ENCODE measurements at places on chromosomes 2 and 18.

GRCh38 chr2:53633441-53633840, 134.2 kb upstream of the CHAC2 start:
- DNase-seq = peak; percentile 4

- DNase-seq = no peak
These were observed 10.0 kb upstream of the LAPTM4A start for GRCh38 chr2:20061476-20061875.

GRCh38 chr2:100394111-100394641, 23.3 kb downstream of the CHST10 start:
- no peak for DNase-seq

GRCh38 chr18:23922939-23923338, 91.6 kb upstream of the TTC39C start:
- DNase-seq = no peak

DNA sequence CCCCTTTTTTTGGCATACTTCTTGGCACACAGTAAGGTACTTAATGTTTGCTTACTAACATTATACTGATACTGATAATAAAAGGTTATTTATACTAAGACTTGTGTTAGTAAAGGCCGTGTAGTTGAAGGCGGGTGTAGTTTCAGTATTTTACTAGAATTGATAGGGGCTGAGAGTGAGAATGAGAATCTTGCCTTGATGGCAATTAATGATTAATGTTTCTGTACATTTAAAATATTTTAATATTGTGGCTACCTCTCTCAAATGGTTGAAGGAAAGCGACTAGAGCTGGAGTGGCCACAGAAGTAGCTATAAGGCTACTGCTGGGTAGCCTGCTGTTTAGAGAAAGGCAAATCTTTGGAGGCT, 29.3 kb downstream of the PELI1 start:
- DNase-seq = no peak

DNA sequence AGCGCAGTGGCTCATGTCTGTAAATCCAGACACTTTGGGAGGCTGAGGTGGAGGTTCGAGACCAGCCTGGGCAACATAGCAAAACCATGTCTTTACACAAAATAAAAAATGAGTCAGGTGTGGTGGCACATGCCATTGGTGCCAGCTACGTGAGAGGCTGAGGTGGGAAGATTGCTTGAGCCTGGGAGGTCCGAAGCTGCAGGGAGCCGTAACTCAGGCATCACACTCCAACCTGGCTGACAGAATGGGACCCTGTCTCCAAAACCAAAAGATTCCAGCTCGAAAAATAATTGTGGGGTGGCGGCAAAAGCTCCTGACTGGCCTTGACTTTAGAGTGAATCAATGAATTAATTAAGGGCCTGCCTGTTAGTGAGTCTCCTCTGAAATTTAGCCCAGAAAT, 1.2 kb upstream of the ALPP start:
- no peak for DNase-seq

DNA sequence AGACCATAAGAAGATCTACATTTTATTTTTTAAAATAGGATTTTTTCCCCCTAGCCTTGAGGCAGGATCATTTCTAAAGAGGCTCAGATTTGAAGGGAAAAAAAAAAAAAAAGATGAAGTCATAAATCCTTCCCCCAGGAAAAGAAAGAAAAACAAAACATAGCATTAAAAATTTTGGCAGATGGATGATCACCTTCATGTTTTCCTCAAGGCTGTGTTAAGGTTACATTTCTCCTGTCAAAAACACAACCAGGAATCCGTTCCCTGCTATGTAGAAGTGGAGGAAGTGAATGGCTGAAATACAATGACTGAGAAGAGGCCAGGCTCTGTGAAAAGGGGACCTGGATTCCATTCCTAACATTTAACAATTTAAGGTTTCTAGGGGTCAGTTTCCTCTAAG, 56.2 kb downstream of the EPHA4 start:
- no peak for DNase-seq

DNA sequence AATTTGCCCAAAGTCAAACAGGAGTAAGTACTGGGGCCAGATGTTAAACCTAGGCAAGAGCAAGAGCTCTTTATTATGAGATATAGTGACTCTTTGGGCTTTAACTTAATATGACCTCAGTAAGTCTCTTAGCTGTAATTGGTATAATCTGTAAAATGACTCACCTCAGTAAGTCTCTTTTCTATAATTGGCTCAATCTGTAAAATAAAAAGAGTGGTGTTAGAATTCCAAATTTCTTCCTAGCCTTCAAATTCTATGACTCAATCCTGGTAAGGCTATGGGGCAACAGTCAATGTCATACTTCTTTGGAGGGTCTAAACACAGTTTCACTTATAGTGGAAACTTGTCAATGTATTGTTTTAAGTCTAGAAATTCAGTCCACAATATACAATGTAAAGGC, 1608.9 kb upstream of the PIK3C3 start:
- DNase-seq = no peak

- no peak for DNase-seq
These were observed 1193.5 kb upstream of the ACVR2A start for GRCh38 chr2:146651361-146651760.

DNA sequence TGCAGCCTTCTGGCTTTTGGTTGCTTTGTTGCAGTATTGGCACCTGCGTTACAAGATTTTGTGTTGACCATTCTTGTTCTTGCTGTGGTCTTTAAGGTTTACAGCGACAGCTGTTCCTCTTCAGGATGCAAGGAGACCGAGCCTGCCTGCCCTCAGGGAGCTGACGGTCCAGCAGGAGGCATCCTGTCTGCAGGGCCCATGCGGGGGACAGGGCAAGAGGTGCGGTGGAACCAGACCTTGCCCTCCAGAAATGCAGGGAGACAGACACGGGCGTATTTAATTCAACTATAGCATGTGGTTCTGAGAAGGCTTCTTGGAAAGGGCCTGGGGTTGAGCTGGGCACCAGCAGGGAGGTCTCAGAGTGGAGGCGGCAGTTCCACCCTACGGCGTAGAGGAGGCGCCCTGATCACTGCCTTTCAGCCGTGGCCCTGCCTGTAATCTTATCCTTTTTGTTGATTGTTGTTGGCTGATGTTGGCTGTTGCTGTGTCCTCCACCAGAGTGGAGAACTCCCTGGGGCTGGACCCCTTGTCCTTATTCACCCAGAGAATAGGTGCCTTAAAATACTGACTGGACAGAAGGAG, 71.7 kb downstream of the HPCAL1 start:
- no peak for DNase-seq

DNA sequence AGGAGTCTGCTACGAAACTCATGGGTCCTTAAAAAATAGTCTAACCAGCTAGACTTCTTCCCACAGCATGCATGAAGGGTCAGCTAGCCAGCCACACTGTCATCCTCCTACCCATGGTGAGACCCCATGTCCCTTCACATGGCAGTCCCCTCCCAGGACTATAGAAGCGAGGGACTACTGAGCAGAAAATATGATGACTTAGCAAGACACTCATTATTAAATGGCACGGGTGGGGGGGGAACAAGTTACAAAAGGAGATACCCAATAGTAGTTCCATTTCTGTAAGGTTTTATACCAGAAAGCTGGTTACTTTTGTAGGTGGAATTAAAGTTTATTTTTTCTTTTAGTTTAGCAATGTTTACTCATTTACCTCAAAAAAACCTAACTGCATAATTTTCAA, 31.5 kb downstream of the ST8SIA5 start:
- no peak for DNase-seq

GRCh38 chr18:74996996-74997395, 211.9 kb downstream of the PTGR3 start:
- DNase-seq = no peak

- peak; percentile 38 for DNase-seq
These were observed 14.8 kb upstream of the SMAD2 start for GRCh38 chr18:47944972-47945852.

DNA sequence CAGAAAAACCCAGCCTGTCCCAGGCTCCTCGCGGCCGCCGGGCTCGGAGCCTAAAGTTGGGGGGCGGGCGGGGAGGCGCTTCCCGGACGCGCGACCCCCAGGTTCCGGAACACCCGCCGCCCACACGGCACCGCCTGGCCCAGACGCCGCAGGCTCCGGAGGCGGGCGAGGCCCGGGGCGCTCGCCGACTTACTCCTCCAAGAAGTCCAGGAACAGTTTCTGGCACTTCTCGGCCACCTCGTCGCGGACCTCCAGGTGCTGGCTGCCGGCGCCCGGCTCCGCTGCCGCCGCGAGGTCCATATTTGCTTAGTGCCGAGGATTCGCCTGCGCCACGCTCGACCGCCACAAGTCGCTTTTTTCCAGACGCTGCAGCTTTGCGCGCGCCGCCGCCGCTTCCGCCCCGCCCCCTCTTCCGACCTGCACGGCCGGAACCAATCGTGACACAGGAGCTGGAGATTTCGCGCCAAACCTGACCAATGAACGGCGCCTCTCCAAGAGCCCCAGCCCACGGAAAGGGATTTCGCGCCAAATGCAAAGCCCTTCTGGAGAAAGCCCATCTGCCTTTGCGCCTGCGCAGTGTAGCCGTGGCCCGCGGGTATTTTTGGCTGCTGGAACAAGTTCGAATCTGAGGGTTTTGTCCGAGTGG, at the start of gene MCM6:
Gene MCM6 (minus strand): TSS at position 378 of the 646 bp plus-strand sequence. CDS start 78 bp downstream, at position 300.
- DNase-seq = peak; percentile 94

DNA sequence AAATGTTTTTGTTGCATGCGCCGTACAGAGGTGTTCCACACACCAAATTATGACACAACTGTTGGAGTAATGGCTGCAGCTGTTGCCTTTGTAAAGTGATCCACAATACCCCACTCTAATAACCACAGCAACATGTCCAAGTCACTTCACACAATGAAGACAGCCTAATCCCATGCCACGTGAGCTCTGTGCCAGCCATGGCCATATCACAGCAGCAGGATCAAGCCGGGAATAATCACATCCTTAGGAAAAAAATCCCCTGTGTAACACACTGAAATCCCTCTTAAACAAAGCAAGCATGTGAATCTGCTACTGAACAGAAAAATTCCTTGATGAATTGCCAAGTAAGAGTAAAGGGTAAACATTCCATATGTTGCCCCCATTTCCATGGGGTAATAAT, 179.5 kb upstream of the PARD3B start:
- DNase-seq = no peak

DNA sequence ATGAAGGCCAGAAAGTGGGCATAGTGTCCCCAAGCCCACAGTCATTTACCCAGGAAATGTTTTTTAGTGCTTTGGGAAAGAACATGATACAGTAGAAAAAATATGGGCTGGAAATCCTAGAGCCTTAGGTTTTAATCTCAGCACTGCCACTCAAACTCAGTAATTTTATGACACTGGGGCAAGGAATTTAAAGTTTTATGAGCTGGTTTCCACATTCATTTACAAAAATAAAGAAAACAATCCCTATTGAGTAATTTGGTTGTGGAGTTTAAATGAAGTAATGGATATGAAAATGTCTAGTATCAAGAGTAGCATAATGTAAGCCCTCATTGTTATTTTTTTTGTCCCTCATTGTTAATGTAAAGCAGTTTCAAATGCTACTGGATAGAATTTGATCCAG, 51.5 kb upstream of the FRZB start:
- no peak for DNase-seq

GRCh38 chr2:205582366-205582765, 99.9 kb upstream of the NRP2 start:
- DNase-seq = no peak

DNA sequence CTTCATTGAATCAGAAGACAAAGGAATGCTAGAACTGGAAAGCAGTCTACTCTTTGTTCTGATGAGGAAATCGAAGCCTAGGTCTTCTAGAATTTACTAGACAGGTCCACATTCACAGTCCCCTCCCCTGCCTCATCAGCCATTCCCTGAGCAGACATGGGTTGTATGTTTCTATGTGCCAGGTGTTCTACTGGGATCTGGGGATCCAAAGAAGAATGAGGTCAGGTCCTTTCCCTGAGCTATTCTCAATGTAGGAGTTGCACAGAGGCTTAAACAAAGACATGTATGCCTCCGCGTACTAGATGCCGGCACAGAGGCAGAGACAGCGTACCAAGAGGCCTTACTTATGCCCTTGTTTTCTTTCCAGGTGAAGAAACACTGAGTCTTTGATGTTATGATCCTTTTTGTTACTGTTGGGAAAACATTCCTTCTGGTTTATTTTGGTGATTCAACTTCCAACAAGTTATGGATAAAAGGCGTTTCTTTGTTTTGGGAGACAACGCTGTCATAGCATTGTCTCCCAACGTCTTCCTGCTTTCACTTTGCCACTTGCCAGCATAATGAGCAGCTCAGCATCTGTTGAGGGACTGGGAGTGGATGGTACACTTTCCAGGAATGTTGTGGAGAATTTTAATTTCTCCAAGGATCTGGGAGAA, 174.4 kb downstream of the ALPK2 start:
- DNase-seq = no peak

- DNase-seq = no peak
These were observed 697.4 kb upstream of the NXPH2 start for GRCh38 chr2:139477618-139478017.

DNA sequence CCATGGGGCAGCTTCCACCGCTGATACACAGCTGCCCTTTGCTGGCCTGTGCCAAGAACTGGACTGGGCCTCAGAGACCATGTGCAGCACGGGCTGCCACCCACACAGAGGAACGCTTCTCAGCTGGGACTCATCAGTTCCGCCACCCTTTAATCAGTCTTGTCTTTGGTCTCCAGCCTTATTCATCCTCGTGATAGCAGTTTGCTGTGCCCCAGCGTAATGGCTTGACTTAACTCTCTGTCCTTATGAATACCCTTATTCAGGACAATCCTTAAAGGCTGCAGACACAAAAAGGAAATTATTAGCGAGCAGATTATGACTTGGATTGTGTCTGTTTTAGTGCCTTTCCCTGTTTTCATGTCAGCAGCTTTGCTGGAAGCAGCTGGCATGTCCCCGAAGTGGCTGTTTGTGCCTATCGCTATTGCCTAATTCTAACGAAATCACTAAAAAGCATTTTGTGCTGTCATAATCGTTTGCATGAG, 108.9 kb upstream of the DAPL1 start:
- no peak for DNase-seq

DNA sequence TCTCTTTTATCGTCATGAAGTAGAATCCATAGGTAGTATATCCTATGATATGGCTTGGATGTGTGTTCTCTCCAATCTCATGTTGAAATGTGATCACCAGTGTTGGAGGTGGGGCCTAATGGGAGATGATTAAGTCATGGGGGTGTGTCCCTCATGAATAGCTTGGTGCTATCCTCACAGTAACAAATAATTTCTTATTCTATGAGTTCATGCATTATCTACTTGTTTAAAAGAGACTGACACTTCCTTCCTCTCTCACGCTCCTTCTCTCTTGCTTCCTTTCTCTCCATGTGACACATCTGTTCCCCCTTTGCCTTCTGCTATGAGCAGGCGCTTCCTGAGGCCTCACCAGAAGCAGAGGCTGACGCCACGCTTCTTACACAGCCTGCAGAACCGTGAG, 165.6 kb downstream of the MREG start:
- no peak for DNase-seq

DNA sequence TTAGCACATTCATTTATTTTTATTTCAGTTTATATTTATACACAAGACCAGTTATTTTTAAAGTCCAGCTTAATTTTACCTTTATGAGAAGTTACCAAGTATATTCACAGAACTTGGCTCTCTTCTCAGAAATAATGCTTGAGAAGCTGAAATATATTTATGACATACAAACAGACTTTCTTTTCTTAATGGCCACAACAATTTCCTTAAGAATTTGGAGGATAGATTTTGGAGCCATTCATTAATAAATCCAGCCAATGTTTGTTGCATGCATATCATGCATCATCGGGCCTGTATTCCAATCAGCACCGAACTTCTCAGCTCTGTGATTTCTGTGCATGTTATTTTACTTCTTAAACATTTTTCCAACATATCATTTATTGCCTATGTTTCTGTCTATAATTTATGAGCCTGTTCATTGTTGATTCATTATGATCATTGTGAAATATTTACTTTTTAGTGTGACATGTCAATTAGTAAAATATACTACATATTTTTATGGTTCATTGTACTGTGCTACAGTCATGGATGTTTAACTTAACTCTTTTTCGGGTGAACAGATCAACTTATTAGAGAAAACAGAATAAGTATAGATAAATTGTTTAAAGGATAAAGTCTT, 3.5 kb downstream of the GULP1 start:
- no peak for DNase-seq

Measured in HS-5 (cell line).